Calu3 (cell line): ENCODE measurements at places on chromosomes 5 and 9.

DNA sequence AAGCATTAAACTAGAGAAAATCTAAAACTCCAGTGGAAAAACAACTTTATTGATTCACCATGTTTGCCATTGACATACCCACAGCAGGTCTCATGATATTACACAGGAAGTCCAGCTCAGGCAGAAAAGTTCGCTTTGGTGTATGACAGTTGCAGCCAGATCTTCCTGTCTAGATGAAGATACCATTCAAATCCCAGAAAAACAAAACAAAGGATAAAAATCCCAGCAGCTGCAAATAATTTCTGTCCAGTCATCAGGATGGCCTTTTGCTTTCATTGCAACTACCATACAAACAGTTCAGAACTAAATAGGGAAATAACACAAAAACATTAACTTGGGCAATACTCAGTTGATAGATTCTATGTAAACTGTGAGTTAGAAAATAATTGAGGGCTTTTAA, 136.0 kb upstream of the NREP start:
- DNase-seq: no peak

DNA sequence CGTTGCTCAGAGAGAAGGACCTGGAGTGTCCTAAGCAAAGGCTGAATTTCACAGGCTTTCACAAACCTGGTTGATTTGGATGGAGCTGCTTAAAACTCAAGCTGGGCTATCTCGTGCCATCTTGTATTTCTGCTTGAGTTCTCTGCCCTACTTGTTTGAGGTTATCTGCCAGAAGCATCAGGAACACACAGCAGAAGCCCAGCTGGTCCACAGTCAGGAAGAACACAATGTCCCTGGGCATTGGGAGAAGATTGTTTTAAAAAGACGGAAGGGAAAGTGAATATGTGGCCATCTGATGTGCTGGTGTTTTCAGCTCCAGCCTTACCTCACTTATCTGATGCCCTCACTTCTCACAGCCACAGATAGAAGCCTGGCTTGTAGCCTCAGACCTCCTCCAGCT, 32.9 kb upstream of the SLC36A1 start:
- DNase-seq: no peak

- no peak for DNase-seq
These were observed 150.9 kb downstream of the BRINP1 start for GRCh38 chr9:119218293-119218692.

DNA sequence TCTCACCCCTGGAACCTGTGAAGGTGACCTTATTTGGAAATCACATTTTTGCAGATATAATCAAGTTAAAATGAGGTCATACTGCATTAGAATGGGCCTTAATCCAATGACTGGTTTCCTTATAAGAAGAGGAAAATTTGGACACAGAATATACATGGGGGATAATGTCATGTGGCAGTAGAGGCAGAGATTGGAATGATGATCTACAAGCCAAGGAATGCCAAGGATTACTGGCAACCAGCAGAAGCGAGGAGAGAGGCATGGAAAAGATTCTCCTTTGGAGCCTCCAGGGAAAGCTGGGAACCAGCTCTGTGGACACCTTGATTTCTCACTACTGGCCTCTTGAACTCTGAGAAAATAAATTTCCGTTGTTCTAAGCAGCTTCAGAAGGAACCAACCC, 20.2 kb upstream of the CEP78 start:
- no peak for DNase-seq

DNA sequence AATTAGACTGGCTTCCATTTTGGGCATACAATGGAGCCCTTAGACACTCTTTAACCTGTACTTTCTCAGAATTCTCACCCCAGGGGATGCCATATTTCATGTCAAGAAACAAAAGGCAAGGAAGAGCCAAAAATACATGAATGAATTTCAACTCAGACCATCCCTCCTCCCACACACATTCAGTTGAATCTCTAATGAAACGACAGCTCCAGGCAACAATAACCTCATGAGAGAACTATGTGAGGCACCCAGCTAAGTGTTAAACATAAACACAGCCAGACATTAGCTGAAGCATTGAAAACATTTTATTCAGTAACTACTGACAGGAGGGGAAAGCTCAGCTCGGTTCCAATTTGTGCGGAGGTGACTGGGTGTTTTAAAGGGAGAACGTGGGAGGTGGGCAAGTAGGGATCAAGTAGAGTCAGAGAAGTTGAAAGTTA, 1359.1 kb upstream of the CDH9 start:
- no peak for DNase-seq

- no peak for DNase-seq
These were observed 111.8 kb upstream of the ADAMTSL1 start for GRCh38 chr9:18362166-18362565.

DNA sequence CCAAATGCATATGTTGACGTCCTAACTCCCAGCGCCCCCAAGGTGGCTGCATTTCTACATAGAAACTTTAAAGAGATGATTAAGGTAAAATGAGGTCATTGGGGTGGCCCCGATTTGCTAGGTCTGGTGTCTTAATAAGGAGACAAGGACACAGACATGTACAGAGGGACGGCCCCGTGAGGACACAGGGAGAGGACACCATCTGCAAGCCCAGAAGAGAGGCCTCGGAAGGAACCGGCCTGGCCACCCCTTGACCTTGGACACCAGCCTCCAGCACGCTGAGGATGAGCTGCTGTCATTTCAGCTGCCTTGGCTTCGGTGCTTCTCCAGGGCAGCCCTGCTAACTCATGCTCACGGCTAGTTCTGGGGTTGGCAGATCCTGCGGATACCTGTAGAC, 73.2 kb downstream of the MRPL36 start:
- DNase-seq: no peak

DNA sequence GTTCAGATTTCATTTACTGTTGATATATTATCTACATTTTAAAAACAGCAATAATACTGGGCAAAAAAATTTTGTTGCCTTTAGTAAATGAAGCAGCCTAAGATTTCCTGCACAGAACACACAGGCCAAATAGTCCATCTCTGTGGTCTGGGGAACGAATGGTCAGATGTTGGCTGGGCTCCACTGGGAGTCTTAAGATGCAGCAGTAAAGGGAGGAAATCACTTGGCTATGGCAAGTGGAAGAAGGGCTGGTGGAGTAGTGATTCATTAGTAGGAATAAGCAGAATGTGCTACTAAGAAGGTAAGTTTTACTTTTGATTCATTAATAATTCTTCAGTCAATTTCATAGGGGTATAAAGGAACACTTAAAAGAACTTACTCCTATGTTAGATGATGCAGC, 91.1 kb upstream of the ARRDC3 start:
- DNase-seq: no peak

DNA sequence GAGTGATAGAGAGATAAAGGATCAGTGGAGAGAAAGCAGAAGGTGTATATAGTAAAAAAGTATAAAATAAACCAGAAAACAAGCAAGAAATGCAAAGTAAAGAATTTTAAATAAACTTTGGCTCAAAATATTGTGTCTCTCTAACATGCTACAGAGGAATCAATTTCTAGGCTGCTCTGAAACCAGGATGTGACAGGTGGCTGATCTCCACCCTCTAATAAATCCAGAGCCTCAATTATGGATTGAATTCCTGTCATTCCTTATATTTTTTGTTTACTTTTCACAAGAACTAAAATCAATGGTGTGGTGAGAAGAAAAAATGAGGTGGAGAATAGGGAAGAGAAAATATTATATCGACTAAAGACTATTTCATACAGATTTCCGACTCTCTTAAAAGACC, 965.1 kb upstream of the SEMA6A start:
- DNase-seq: no peak
